Osteocyte (in vitro differentiated cells): ENCODE measurements at places on chromosomes 13 and 19. TPM values are rescaled to one million over a fixed set of nuclear protein-coding genes. Genes with fewer than 3 reads are reported as not detected.

- no peak for DNase-seq
Observed at GRCh38 chr13:45879666-45880065, 28.1 kb upstream of the SIAH3 start.

- peak; percentile 86 for DNase-seq
Observed at GRCh38 chr19:53432088-53432661, 391 bp downstream of the ZNF761 start.

DNA sequence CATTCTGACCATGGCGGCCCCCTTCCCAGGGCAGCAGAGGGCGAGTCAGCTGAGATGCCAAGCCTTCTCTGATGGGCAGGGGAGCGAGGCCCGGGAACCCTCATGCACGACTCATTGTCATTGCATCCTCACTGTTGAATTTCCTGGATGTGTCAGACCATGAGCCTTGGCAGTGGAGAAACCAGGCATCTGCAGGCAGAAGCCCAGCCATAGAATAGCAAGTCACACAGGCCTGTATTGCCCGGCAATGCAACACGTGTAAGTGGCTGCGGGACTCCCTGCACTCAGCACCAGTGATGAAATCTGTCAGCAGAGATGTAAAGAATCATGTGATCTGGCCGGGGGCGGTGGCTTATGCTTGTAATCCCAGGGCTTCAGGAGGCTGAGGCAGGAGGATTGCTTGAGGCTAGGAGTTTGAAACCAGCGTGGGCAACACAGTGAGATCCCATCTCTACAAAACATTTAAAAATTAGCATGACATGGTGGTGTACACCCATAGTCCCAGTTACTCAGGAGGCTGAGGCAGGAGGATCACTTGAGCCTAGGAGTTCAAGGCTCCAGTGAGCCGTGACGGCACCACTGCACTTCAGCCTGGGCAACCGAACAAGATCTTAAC lies 199.7 kb downstream of the KATNAL1 start:
- no peak for DNase-seq

GRCh38 chr19:3897936-3898335 lies 17.5 kb downstream of the ATCAY start:
- DNase-seq = no peak

The SERP2 gene
- total RNA-seq = 7.7 and 8.4 TPM in 2 replicates

The ZNF575 gene
- 6.5 and 6.9 TPM in 2 replicates for total RNA-seq

DNA sequence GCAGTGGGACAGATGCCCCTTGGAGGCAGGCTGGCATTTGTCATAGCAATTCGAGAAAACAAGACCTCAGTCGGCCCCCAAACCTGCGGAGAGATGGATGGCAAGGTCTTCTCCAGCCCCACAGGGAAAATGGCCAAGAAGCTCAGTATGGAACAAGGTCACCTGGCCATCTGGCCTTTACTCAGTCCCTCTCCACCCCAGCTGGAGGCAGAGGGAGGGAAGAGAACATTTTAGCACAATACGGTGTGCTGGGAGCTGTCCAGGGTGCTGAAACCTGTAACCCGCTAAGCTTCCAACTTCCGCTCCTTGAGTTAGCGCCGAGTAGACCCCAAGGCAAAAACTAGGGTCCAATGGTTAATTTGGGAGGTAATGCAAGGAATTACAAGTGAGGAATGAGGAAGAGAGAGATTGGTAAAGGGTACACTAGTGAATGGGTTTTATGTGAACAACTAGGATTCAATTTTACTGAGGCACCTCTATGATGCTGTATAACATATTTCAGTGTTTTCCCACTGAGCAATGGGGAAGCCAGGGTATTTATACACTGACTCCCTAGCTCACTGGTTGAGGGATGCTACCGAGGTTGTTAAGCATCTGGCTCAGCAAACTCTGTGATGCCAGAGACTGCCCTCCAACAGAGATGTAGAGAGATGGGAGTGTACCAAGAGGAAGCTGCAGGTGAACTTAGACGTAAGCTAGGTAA lies 64.3 kb downstream of the CACNA1A start:
- DNase-seq = no peak

The ZNF709 gene
- 3.4 and 3.9 TPM in 2 replicates for total RNA-seq

The OR1I1 gene
- not detected in 2 replicates for total RNA-seq

The DPY19L3 gene
- total RNA-seq = 75.4 and 77.9 TPM in 2 replicates

- DNase-seq = no peak
Observed at GRCh38 chr13:82477436-82477835, 1404.8 kb downstream of the SLITRK1 start.

DNA sequence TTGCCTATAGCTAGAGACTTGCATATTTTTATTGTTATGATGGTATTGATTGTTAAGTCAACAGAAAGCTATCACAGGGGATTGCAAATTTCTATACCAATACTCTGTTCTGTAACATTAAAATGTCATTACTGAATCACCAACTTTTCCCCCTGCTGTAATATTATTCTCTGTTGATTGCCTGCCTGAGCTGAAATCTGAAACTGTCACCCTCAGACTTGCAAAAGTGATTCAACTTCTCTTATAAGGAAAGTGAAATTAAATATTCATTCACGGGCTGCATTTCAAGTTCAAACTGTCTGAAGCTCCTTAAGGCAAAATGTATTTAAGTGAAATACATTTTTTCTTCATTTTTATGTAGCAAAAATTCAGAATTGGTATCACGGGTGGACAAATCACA lies 723.2 kb downstream of the PCDH9 start:
- DNase-seq = no peak

DNA sequence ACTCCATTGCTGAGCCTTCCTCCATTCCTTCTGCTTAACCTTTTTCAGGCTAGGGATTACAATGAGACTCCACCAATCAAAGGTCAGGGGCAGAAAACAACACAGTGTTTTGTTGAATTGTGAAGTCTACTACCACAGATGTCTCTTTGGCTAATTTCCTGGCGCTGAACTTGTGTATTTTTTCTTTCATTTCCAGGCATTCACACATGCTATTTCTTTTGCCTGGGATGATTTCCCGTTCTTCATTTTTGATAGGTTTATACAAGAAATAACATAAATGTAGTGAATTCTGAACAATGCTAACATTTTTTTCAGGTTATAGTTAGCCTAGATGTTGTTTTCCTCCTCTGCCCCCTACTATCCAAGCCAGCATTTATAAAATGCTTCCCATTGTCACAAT lies 64.3 kb downstream of the OLFM4 start:
- no peak for DNase-seq

- no peak for DNase-seq
Observed at GRCh38 chr19:18057557-18057956, 29.2 kb downstream of the IL12RB1 start.

DNA sequence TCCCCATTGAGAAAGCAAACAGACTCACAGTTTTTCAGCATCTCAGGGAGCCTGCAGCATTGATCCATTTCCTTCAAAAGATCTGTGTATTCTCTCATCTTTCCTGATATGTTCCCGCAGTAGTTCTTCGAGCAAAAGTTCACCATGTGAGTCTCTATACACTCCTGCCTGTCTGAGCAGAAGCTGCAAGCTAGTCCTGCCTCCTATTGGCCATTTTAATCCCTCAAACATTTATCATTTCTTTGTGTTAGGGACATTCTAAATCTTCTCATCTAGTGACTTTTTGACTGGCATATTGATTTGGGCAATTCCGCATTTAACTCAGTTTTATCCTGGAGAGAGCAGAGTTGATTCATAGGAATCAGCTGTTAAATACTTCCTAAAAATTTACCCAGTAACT lies 660.4 kb upstream of the KLF12 start:
- DNase-seq = no peak

GRCh38 chr13:112246731-112247470 lies 129.3 kb upstream of the SPACA7 start:
- peak; percentile 69 for DNase-seq

The FBXO27 gene
- 4.4 and 6.0 TPM in 2 replicates for total RNA-seq

The CLEC17A gene
- total RNA-seq = not detected in 2 replicates

GRCh38 chr13:41854758-41855157 lies 106.2 kb downstream of the VWA8 start:
- no peak for DNase-seq

DNA sequence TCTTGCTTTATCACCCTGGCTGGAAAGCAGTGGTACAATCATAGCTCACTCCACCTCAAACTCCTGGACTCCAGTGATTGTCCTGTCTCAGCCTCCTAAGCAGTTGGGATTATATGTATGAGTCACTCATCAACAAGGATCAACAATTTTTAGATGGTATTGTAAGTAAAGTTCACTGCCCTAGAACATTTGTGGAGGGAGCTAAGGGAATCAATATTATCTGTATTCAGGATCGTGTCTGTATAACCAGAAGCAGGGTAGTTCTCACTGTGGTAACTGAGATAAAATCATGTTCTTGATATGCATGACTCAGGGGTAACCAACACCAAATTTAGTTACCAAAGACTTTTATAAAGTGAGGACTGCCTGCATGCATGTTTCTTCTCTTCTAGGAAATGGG lies 27.0 kb downstream of the ZMYM5 start:
- DNase-seq = no peak

The GDF15 gene
- total RNA-seq = 41.9 and 47.9 TPM in 2 replicates

The CEACAM7 gene
- total RNA-seq = not detected in 2 replicates

DNA sequence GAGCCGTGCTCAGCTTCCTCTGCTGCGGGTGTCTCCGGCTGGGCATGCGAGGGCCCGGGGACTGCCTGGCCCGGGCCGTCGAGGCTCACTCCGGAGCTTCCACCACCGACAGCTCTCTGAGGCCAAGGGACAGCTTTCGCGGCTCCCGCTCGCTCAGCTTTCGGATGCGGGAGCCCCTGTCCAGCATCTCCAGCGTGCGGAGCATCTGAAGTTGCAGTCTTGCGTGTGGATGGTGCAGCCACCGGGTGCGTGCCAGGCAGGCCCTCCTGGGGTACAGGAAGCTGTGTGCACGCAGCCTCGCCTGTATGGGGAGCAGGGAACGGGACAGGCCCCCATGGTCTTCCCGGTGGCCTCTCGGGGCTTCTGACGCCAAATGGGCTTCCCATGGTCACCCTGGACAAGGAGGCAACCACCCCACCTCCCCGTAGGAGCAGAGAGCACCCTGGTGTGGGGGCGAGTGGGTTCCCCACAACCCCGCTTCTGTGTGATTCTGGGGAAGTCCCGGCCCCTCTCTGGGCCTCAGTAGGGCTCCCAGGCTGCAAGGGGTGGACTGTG lies 1.2 kb downstream of the S1PR4 start:
- DNase-seq = no peak

DNA sequence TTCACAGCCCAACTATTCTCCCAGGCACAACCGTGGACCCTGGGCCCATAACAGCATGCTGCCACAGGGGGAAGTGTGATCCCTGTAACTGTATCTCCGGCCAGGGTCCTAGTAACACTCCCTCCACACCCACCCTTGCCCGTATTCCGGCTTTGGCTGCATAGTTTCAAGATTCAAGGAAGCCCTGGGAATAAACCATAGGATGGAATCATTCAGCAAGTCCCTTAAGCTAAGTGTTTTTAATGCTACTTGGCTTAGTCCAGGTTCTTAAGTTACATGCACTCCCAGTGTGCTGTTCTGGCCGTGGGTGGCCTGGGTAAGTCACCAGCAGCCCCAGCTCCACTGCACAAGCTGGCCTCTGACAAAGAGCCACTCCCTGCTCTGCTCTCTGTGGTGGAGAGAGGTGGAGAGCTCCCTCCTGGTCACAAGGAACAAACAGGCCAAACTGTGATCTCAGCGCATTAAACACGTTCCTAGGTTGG lies 532.4 kb upstream of the SGCG start:
- DNase-seq = no peak

DNA sequence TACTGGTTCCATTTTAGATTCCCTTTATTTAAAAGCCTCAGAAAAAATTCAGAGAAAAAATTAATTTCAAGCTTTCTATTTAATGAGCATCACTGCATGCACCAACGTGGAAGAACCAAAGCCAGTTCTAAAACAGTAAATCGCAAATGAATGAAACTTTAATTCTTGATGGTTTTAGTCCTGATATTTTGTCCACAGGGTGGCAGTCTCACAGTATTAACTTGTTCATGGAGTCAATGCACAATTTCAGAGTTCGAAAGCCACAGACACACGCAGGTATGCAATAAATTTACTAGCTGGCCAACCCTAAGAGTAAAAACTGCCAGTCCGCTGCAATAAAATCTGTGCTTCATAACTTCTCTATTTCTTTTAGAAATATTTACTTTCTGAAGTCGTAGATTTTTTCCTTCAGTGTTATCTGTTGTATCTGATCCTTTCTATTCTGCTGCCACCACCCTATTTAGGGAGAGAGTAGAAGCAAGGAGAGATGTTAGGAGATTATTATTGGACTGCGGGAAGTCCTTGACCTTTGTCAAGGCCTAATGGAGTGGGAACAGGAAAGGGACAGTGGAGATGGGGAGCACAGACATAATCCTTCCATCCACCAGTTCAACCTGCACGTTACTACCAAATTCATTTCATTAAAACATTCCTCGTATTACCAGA lies 7.0 kb upstream of the WBP4 start:
- no peak for DNase-seq

- DNase-seq = no peak
Observed at GRCh38 chr13:52399708-52400107, 6.3 kb downstream of the THSD1 start.

- no peak for DNase-seq
Observed at GRCh38 chr19:41987141-41987860, 6.7 kb downstream of the ATP1A3 start.

GRCh38 chr13:71303144-71303543 lies 563.9 kb downstream of the DACH1 start:
- no peak for DNase-seq

The DCLK1 gene
- 7.8 and 9.1 TPM in 2 replicates for total RNA-seq

GRCh38 chr13:90532861-90533492 lies 814.5 kb upstream of the MIR17HG start:
- no peak for DNase-seq

GRCh38 chr19:16856091-16856490 lies 26.9 kb downstream of the SIN3B start:
- DNase-seq = no peak

The KLK11 gene
- total RNA-seq = not detected in 2 replicates

DNA sequence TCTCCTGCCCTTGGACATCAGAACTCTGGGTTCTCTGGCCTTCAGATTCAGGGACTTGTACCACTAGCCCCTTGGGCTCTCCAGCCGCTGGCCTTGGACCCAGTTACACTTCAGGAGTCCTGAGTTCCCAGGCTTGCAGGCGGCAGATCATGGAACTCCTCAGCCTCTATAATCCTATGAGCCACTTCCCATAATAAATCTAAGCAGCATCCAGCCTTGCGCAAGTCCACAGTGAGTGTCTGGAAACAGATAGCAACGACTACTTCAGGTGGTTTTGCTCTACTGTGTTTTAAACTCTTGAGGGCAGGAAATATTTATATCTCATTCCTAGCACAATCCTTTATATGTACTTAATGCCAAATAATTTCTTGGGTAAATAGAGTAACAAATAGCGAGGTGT lies 92.3 kb downstream of the COL4A1 start:
- DNase-seq = no peak

The MEIOSIN gene
- total RNA-seq = not detected in 2 replicates

DNA sequence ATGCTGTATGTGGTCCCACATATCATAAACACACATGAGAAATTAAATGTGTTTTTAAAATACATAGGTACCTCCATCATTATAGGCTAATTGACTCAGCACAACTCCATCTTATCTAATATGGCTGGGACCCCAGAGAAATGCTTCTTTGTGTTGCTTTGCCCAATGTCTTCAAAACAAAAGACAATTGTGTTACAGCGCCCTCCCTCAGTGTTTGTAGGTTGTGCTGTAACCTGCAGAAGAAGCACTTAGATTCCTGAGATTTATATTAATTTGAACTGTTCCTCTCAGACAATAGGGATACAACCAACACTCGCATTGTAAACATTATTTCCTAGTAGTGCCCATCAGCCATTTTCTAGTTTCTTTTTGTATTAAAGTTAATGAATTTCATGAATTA lies 303.4 kb downstream of the MZT1 start:
- DNase-seq = no peak
